Common myeloid progenitor, CD34-positive (primary cell): ENCODE measurements at places on chromosomes 3 and 15.
A peak's percentile ranks its signal among the peaks of the same experiment; 100 is the strongest.

DNA sequence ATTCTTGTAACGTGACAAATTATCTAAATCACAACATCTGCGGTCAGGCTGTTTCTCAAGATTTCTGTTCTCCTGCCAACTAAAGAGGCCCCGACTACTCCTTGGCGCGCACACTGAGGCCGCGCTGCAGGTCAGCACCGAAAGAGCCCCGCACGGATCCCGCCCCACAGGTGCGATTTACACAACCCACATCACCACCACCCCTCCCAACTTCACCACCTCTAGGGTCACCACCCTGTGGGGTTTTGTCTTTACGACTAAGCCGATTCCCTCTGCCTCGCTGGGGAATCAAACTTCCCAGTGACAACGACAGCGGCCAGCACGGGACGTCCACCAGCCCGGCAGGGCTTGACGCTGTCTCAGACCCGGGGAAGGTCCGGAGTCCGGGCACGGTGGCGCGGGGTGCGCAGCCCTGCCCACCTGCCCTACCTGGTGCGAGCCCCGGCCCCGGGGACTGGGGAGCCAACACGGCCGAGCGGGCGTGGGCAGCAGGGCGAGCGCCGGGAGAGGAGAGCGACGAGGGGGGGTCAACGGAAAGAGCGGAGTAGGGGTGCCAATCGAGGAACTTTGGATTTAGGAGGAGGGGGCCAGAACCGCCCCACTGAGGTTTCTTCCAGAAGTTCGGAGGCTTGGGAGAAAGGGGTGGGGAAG is 764 bp downstream of the UACA start:
- H3K27ac ChIP-seq: no peak overlapping the region
- peaks cover 22% of the 10 kb centered on the region for H3K4me1 ChIP-seq
- H3K27me3 ChIP-seq: peaks cover 54% of the 10 kb centered on the region
- peak overlapping the region; percentile 49 for H3K4me3 ChIP-seq
- DNase-seq: peak; percentile 41

DNA sequence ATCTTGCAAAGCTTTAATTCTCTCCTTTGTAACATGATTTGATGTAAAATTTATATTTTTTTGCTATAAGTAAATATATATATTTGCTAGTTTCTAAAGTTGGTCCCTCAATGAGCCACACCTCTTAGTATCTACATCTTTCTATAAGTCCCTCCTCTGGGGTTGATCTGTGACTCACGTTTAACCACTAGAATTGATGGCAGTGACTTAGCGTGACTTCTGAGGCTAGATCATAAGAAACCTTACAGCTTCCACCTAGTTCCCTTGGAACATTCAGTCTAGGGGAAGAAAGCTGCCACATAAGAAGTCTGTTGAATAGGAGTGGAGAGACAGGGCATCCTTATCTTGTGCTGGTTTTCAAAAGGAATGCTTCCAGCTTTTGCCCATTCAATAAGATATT is 56.6 kb upstream of the TNIK start:
- no peak overlapping the region for H3K4me3 ChIP-seq
- no peaks in the 10 kb centered on the region for H3K4me1 ChIP-seq
- no peak overlapping the region for H3K27ac ChIP-seq
- no peaks in the 10 kb centered on the region for H3K27me3 ChIP-seq
- no peak for DNase-seq

DNA sequence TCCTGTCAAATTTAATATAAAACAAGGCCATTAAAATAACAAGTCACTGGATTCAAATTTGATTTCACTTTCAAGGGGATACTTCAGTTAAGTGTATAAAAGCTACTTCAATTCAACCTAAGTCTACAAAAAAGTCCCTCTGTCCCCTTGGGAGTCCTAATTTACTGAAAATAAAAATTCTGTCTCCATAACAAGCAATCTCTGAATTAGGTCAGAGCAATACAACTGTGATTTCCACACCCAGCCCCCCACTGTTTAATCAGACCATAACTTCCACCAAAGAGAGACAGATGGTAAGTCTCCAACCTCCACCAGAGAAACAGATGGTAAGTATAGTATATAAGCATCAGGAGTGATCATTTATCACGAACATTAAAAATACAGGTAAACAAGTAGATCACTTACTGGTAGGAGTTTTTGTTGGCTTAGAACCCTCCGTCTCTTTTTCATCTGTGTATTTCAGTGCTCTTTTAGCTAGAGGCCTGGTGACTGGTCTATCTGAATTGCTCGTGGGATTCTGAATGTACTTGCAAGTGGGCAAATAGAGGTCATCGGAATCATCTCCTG is 12.1 kb downstream of the SGO1 start:
- peaks cover 14% of the 10 kb centered on the region for H3K36me3 ChIP-seq
- no peak overlapping the region for H3K4me3 ChIP-seq
- H3K27ac ChIP-seq: no peak overlapping the region

DNA sequence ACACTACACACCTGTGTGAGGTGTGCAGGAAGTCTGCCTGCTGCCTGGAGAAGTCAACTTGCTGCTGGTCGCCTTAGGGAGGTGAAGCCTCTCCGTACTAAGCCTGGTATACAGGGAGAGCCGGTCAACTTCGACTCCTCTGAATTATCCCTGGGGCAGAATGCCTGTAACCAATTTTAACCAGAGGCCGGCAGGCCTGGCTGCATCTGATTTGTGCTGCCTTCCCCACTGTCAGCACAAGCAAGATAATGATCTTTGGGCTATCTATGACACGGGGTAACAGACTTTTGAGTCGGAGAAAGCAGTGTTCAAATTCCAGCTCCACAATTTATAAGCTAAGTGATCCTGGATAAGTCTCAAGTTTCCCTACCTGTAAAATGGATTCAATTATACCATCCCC is 42.3 kb downstream of the MAGEF1 start:
- no peak overlapping the region for H3K27ac ChIP-seq
- H3K36me3 ChIP-seq: no peaks in the 10 kb centered on the region
- H3K4me3 ChIP-seq: no peak overlapping the region

GRCh38 chr15:29765898-29766527 is 56.3 kb downstream of the TJP1 start:
- no peaks in the 10 kb centered on the region for H3K36me3 ChIP-seq
- no peak overlapping the region for H3K27ac ChIP-seq
- no peak for DNase-seq
- no peak overlapping the region for H3K4me3 ChIP-seq
